ENCODE measurements at places on chromosomes 11 and 22. TPM values are rescaled to one million over a fixed set of nuclear protein-coding genes. Genes with fewer than 3 reads are reported as not detected.

- no peak for DNase-seq
Measured at GRCh38 chr11:72867970-72868369, 53.8 kb downstream of the ATG16L2 start.

DNA sequence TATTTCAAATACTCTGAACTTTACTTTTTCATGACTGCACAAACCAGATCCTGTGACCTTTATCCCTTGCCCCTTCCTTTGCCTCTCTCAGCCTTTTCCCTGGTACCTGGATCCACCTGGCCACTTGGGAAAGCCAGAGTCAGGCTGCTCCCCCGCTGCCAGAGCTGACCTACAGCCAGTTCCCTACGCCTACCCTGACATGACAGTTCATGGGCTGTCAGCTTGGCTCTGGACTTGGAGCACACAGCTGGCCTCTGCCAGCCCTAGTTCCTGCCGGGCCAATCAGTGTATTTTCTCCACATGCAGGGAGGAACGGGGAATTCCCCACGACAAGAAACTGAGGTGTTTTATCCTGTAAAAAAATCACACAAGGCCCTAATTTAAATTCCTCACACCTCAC, 382.6 kb downstream of the INSC start:
- DNase-seq = no peak

- DNase-seq = peak; percentile 51
Measured at GRCh38 chr11:39990421-39990831, 1469.0 kb downstream of the LRRC4C start.

DNA sequence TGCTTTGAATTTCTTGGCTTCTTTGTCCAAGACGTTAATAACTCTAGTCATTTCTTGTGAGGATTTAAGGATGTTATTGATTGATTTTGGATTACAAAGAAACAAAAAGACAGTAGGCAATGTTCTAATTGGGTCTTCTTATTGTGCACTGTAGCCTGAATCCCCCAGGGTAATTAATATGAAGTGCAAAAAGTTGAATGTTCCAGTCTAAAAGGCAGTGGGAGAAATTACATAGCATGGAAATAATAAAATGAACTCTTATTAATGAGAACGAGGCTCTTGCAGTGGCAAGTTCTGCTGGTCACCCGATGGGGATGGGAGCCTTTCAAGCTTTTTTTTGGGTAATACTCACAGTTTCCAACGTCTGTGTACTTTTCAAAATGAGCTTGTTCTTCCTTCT, 45.6 kb downstream of the UBASH3B start:
- DNase-seq = no peak

GRCh38 chr11:14148653-14149273, 186.2 kb downstream of the SPON1 start:
- peak; percentile 18 for DNase-seq

DNA sequence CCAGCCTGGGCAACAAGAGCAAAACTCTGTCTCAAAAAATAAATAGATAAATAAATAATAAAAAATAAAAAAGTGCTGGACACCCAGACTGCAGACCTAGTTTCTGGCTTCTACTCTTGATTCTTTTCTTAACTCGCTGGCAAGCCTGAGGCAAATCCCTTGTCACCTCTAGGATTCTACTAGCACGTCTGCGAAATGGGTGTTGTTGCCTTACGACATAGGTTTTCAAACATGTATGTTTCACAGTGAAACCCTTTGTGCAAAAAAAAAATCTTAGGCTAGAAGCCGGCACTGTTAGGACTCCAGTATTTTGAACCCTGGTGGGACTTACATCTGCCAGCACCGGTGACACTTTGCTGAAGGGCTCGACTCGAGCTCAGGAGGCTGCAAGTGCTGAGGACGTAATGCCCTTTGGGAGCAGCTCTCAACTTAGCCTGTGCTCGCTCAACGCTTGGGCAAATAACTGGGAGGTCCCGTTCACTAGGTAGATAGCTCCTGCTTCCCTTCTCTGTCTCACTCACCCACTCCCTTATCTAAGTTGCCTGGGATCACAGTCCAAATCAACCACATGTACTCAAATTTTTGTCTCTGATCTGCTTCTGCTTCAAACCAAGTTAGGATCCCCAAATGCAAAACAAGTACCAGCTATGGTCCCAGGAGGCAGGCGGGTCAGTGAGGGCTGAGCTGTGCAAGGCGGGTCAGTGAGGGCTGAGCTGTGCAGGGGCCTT, 34.7 kb upstream of the MYH9 start:
- DNase-seq = no peak

GRCh38 chr11:102868339-102868738, 6.4 kb downstream of the MMP12 start:
- no peak for DNase-seq

The ACR gene
- 0.76 TPM for polyA plus RNA-seq

The PKNOX2 gene
- polyA plus RNA-seq = 12.0 TPM

The OR51B5 gene
- 0.40 TPM for polyA plus RNA-seq

The TSPAN32 gene
- polyA plus RNA-seq = 2.0 TPM
